Dermis blood vessel endothelial cell (primary cell): ENCODE measurements at places on chromosomes 5 and 9. TPM values are rescaled to one million over a fixed set of nuclear protein-coding genes. Genes with fewer than 3 reads are reported as not detected.

PCDHB11 gene
- 0.17 and 0.19 TPM in 2 replicates for total RNA-seq

ELOVL7 gene
- total RNA-seq = 0.09 and 2.2 TPM in 2 replicates

STRBP gene
- 11.4 and 16.9 TPM in 2 replicates for total RNA-seq

GPR21 gene
- 0.33 and 0.68 TPM in 2 replicates for total RNA-seq

GABRG2 gene
- not detected in 2 replicates for total RNA-seq

TSC1 gene
- 29.8 and 33.4 TPM in 2 replicates for total RNA-seq

AGGF1 gene
- 26.7 and 33.8 TPM in 2 replicates for total RNA-seq

TMEM232 gene
- 0.37 and 1.7 TPM in 2 replicates for total RNA-seq

RABEPK gene
- total RNA-seq = 19.9 and 20.4 TPM in 2 replicates

PRR16 gene
- not detected in 2 replicates for total RNA-seq

EIF4EBP3 gene
- 0.37 and 0.51 TPM in 2 replicates for total RNA-seq

CCNH gene
- total RNA-seq = 62.5 and 74.0 TPM in 2 replicates

CCDC152 gene
- 0.51 and 0.74 TPM in 2 replicates for total RNA-seq

RALGDS gene
- 68.7 and 68.9 TPM in 2 replicates for total RNA-seq

ADRA1B gene
- 0.34 TPM in 1 of 2 replicates, not detected in the other for total RNA-seq

RLN1 gene
- not detected in 2 replicates for total RNA-seq

SLC6A3 gene
- total RNA-seq = not detected in 2 replicates

FAT2 gene
- total RNA-seq = under 0.01 TPM in 2 replicates
